ENCODE measurements at places on chromosomes 7 and 10.

DNA sequence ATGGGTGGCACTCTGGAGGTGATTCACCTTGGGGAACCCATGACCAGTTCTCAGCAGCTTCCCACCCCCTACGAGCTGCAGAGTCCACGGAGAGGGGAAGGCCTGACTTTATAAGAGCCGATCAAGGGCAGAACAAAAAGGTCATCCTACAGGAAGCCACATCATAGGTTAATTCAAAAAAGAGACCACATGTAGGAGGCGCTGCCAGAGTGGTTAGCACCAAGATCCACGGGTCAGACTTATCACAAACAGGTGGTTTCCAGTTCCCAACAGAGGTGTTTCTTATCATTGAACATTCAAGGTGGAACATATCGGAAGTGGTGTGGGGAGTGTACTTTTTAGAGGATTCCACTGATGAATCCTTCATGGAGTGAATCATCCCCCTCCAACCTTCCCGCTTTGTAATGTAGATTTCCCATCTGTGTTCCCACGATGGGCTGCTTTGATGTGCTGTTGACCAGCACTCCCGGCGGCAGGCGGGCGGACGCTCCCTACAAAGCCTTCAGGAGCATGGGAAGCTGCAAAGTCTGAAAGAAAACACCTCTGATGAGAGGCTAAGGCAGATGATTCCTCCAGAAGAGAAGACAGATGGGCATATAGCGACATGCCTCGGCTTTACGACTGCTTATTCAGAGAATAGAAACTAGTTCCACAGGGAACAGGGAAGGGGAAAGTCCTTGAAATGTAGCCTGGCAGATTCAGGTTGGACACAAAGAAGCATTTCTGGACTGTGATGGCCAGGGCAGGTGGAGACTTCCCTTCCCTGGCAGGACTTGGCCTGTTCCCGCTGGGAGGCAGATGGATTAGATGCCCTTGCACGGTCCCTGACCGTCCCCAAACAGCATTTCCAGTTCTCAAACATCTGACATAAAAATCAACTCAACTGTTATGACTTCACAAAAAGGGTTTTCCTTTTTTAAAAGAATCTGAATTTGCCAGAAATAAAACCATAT lies 66.5 kb downstream of the AFAP1L2 start:
- DNase-seq: peak; percentile 25

DNA sequence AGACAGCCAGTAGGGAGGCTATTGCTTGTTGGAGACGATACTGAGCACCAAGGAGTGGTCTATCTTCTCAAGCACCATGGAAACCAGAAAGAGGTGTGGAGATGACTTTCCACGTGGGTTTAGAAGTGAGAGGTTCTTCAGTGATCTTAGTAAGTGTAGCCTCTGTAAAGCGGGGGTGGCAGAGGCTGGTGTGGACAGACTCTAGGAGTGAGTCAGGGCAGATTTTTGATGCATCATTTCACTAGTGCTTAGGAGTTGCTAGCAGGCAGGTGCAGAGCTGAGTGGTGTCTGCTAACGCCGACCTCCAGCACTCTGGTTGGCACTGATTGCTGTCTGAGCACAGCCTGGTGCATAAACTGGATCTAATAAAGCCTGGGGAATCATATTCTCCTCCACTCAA lies 78.4 kb upstream of the ADO start:
- DNase-seq: no peak

- no peak for DNase-seq
Observed at GRCh38 chr10:63324495-63324854, 141.3 kb downstream of the JMJD1C start.

DNA sequence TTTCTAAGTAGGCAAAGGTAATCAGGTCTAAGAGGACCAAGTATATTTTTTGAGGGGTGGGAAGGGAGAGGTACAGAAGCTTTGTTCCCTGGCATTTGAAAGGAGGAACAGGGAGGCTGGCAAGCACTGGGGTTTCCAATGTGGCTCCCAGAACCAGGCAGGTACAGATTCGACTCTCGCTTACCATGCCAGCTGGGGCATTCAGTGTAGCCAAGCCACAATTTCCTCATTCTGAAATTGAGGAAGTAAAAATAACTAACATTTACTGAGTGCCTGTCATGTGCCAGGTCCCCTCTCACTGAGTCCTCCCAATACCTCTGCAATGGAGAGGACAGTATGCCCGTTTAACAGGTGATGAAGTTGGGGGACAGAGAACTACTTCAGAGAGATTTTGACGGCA lies 45.9 kb upstream of the BET1 start:
- no peak for DNase-seq

- DNase-seq: peak; percentile 23
Observed at GRCh38 chr10:78299851-78300468, 266.3 kb downstream of the RPS24 start.

- DNase-seq: no peak
Observed at GRCh38 chr10:95181726-95182125, 12.3 kb upstream of the ACSM6 start.

DNA sequence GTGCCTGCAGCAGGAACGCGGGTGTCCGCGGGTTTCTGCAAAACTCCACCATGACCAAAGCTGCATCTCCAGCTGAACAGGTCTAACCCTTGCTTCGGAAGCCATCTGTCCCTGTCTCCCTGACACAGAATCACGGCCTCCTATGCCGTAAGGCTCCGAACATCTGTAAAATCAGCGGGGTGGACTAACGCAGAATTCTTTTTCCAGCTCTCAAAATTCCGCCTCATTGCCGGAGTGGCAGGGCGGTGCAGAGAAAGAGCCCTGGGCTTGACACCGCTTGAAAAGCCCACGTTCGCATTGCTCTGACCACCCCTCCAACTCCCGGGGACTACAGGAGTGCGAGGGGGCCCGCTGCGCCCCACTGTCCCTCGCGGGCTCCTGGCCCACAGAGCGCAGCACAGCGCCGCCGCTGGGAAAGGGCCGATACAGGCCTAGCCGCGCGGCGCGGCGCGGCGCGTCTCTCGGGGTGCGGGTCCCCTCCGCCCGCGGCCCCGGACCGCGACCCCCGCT lies 409 bp downstream of the DNMBP start:
- no peak for DNase-seq

DNA sequence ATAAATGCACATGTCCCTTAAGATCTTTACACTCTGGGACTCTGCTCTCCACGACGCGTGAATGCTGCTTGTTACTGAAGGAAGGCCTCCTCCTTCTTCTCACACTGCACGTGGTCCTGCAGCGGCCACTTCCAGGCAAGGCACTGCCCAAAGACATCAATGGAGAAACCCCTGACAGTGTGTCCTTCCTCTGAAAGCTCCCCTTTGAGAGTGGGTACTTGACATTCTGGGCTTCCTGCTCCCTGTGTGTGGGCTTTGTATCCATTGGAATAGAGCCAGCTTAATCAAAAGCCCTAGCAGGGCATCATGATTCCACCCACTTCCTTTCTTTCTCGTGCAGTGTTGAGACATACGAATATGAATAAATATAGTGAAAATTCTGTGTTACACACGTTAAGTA lies 69.7 kb upstream of the STK17A start:
- no peak for DNase-seq

DNA sequence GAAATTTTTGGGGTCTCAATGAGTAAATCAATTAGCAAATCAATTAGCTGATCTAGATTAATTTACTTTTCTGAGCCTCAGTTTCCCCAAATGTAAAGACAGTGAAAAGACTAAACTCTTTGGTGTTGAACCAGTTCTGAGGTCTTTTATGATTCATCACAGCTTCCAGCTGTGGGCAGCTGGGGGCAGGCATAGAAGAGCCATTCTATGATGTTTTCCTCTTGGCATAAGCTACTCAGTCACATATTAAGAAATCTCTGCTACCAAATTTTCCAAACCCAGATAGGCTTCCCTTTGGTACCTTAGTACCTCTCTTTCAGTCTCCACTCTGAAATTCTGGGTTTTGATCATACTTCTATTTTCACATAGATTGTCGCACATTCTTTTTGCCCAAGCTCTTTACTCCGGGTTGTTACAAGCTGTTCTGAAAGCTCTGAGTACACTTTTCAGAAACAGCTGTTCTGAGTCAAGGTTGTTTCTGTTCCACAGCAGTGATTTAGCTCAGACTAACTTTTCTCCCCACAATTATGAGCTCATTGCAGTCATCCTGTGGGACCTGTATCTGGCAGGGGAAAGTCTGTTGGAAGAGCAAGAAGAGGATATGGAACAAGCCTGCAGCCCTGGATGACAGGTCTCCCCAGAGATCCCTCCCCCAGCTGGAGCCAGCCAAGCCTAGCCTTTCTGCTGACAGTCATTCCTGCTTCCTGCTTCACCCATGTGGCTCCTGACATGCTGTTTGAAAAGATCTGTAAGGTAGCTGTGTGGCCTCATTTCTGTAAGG lies 599.6 kb upstream of the GHITM start:
- DNase-seq: peak; percentile 76

GRCh38 chr7:45239486-45239885 lies 81.9 kb downstream of the RAMP3 start:
- no peak for DNase-seq

DNA sequence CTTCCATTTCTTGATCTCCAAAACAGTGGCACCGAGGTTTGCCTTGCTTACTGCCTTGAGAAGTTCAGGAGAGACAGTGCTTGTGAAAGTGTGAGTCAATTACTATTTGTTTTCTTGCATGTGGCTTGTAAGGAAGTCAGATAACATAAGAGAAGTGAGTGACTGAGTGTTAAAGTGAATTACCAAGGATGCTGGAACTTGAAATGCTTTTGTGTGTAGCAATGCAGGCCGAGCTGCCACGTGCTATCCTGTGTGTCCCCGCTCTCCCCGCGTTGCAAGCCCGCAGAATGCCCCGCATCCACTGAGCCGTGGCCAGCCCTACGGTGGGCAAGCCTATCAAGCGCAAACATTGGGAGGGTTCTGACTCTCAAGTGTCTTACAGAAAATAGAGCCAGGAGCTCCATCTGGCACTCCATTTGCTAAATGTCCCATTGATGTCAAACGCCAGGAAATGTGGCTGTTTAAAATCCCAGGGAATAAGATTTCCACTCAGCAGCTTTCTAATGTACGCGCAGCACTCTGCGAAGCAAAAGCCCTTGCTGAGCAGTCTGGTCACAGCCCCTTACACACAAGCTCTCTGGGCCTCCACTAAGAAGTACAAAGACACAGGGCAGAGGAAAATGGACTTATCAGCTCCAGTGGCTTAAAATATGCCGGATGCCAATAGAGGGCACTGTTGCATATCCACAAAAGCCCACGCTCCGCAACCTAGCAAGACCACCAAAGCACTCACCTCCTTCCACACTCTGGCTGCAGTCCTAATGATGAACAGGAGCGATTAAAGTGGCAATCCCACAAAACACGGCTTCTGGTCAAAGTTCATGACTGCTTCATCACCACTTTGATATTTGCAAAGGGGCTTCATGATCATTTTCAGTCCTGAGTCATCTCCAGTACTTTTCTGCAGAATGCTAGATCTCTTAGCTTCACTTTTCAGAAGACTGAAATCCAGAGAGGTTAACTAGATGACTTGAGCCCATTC lies 158.0 kb upstream of the ITGB1 start:
- no peak for DNase-seq

DNA sequence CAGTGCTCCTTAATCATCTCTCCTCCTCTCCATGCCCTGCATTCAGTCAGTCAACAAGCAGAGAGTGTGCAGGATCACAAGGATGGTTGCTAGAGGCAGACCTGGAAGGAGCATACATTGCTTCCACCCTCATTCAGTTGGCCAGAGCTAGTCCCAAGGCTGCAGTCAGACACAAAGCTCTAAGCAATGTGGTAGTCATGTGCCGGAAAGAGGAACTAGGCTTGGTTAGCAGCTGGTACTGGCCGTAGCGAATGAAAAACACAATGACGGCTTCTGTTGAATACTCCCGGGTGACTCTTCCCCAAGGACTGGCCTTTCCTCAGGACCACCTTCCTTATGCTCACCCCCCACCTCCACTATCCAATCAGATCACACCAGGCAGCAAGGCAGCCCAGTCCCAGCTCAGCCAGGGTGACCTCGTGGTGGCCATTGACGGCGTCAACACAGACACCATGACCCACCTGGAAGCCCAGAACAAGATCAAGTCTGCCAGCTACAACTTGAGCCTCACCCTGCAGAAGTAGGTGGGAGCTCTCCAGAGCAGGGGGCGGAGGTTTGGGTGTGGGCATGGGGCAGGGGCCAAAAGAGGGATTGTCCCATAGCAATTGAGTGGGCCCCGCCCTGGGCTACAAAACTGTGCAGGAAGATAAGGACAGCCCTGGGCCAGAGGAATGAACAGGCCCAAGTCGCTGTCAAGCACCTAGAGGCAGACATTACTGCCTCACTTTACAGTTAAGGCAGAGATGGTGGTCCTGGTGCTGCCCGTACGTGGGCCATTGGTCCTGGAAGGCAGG lies 10.9 kb downstream of the LDB3 start:
- DNase-seq: no peak

GRCh38 chr10:125720002-125720382 lies 483 bp downstream of the EDRF1 start:
- no peak for DNase-seq

GRCh38 chr7:51253157-51253556 lies 63.5 kb downstream of the COBL start:
- DNase-seq: no peak
